GM23248 (cell line): ENCODE measurements at places on chromosomes 3 and 15. TPM values are rescaled to one million over a fixed set of nuclear protein-coding genes. Genes with fewer than 3 reads are reported as not detected.

CNTN3 gene
- 18.5 and 24.4 TPM in 2 replicates for total RNA-seq

SPSB4 gene
- not detected in 2 replicates for total RNA-seq

SI gene
- total RNA-seq, result not detected in 2 replicates

ISLR gene
- 110 and 127 TPM in 2 replicates for total RNA-seq

ZPLD1 gene
- total RNA-seq, result 0.22 TPM in 1 of 2 replicates, not detected in the other
